MG63 (cell line): ENCODE measurements at places on chromosomes 1 and 21. TPM values are rescaled to one million over a fixed set of nuclear protein-coding genes. Genes with fewer than 3 reads are reported as not detected.

The KCNQ4 gene
- not detected in 2 replicates for total RNA-seq

The KCNK2 gene
- total RNA-seq: 1.1 and 2.8 TPM in 2 replicates

The LHX4 gene
- total RNA-seq: 0.13 TPM in 1 of 2 replicates, not detected in the other

The TP73 gene
- 3.1 and 8.3 TPM in 2 replicates for total RNA-seq

The ESRRG gene
- 0.26 TPM in 1 of 2 replicates, not detected in the other for total RNA-seq

The TEX38 gene
- total RNA-seq: not detected in 2 replicates

The ATAD3C gene
- total RNA-seq: not detected in 2 replicates

The ITPKB gene
- 14.7 and 19.0 TPM in 2 replicates for total RNA-seq

The COL6A1 gene
- total RNA-seq: 817 and 868 TPM in 2 replicates

The PTP4A2 gene
- total RNA-seq: 321 and 754 TPM in 2 replicates

The OPTC gene
- not detected in 2 replicates for total RNA-seq

The NIT1 gene
- total RNA-seq: 8.9 and 14.1 TPM in 2 replicates

The KLHDC7A gene
- total RNA-seq: 0.89 and 0.95 TPM in 2 replicates

The KCNA3 gene
- not detected in 2 replicates for total RNA-seq

The SLC1A7 gene
- not detected in 2 replicates for total RNA-seq

The SPRR5 gene
- total RNA-seq: not detected in 2 replicates

The LYPD8 gene
- total RNA-seq: not detected in 2 replicates

The ELAVL4 gene
- total RNA-seq: not detected in 2 replicates
